Thoracic aorta (tissue), 2 donors: ENCODE measurements at places on chromosomes 12 and 14.

DNA sequence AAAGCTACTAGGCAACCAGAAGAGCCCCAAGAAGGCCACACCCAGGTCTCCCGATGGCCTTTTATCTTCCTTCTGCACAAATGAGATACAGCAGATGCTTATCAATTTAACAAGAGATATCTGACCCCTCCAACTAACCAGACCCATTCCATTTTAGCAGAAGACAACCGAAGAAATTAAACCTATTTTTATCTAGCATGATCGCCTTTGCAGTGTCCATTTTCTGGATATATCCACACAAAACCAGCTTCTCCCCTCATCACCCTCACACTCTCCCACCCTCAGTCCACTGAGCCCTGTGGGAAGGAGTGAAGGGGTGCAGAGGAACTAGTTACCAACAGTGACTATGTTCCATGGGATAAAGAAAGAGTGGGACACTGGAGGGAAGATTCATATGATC, 20.9 kb upstream of the DHRS4 start:
- DNase-seq: no peak

DNA sequence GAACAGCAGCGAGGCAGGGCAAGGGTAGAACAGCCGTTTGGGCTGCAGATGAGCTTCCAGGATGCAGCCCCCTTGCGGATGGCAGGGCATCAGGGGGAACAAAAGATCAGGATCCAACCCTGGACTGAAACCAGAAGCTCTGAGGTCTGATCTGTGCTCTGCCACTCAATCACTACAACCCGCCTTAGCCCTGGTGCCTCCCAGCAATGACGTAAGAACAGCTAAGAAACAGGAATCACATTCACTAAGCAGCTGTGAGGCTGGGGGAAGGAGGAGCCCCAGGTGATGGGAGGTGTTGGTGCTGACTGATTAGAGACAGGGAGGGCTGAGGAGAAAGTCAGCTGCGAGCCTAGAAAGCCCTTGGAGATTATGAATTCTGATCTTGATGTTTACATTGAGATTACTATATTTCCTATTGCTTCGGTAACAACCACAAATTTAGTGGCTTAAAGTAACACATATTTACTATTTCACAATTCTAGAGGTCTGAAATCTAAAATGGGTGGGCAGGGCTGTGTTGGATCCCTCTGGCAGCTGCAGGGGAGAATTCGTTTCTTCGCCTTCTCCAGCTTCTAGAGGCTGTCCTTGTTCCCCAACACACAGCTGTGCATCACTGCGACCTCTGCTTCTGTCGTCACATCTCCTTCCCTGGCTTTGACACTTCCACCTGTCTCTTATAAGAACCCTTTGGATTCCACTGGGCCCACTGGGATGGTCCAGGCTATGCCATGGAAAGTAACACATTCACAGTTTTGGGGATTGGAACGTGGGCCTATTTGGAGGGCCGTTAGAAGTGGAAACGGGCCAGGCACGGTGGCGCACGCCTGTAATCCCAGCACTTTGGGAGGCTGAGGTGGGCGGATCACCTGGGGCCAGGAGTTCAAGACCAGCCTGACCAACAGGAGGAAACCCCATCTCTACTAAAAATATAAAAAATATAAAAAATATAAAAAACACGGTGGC, 6.1 kb upstream of the CD9 start:
- no peak for DNase-seq

DNA sequence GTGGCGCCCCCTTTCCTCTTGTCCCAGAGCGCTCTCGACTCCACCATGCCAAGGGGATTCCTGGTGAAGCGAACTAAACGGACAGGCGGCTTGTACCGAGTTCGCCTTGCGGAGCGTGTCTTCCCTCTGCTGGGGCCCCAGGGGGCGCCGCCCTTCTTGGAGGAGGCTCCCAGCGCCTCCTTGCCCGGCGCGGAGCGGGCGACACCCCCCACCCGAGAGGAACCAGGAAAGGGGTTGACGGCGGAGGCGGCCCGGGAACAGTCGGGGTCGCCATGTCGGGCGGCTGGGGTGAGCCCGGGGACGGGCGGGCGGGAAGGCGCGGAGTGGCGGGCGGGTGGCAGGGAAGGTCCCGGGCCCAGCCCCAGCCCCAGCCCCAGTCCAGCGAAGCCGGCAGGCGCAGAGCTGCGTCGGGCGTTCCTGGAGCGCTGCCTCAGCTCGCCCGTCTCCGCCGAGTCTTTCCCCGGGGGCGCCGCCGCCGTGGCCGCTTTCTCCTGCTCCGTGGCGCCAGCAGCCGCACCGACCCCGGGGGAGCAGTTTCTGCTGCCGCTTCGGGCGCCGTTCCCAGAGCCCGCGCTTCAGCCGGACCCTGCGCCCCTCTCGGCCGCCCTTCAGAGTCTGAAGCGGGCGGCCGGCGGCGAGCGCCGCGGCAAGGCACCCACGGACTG, 376 bp downstream of the INSM2 start:
- no peak for DNase-seq

DNA sequence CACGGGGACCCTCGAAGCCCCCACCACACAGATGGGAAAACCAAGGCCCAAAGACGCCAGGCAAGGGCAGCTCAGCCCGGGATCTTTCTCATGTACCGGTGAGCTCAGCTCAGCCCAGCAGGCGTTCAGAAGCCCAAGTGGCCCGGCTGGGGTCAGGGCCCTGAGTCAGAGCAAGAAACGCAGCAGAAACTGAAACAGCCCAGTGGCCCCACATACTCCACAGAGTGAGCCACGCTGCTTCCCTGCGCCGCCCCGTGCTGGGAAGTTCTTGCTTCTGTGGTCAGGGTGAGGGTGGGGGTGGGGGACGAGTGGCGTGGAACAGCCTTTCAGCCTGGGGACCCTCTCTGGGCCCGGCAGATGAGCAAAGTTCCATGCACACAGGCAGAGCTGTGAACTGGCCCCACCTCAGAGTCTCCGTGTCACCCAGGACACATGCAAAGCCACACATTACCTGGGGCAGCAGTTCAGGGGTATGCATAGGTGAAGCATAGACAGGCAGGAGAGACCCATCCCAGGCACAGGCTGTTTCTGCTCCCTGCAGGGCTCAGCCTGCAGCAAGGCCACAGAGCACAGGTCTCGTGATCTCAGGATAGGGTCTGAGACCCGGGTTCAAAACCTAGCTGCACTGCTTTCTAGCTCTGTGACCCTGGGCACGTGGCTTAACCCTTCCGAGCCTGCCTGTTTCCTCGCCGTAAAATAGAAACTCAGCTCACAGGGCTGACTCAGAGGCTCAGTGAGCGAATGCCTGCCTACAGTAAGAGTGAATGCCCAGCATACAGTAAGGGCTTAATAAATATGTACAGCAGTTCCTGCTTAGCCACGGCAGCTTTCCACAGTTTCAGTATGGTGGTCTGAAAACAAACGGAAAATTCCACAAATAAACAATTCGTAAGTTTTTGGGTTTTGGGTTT, 21.6 kb downstream of the NCOR2 start:
- DNase-seq: no peak

- DNase-seq: no peak
Observed at GRCh38 chr12:117039891-117040309, 59.3 kb downstream of the TESC start.

DNA sequence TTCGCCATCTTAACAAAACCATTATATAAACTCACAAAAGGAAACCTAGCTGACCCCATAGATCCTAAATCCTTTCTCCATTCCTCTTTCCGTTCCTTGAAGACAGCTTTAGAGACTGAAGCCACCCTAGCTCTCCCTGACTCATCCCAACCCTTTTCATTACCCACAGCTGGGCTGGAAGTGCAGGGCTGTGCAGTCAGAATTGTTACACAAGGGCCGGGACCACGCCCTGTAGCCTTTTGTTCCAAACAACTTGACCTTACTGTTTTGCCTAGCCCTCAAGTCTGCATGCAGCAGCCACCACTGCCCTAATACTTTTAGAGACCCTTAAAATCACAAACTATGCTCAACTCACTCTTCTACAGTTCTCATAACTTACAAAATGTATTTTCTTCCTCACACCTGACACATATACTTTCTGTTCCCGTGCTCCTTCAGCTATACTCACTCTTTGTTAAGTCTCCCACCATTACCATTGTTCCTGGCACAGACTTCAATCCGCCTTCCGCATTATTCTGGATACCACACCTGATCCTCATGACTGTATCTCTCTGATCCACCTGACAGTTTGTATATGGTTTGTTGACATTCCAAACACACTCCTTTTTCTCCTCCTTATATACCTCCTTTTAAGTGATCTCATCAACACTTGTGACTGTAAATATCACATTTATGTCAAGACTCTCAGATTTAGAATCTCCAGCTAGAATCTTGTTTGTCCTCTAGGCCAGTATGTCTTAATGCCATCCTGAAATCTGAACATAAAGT, 208.7 kb downstream of the KITLG start:
- DNase-seq: peak; percentile 4

DNA sequence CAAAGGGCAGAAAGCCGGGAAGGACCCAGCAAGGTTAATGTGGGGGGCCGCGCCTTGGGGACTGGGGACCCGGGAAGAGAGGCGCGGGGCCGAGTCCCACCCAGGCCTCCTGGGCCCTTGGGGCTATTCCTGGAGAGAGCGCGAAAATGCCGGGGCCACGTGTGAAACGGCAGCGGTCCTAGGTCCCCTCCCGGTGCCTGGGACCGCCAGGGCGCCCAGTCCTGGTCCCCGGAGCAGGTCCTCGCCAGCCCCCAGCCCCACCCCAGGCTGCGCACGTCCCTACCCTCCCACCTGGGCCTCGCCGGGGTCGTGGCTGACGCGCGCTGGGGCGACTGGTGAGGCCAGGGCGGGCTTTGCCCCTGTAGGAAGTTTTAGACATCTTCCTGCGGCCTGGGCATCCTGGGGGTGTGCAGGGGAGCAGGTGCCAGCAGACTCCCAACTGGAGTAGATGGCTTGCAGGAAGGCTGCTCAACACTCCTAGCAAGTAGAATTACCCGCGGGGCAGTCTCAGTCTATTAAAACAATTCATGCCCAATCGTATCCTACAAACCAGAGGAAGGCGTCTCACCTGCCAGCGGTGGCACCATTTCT, 708 bp downstream of the FAR2 start:
- DNase-seq: no peak

GRCh38 chr14:89140326-89140725, 276.7 kb downstream of the FOXN3 start:
- DNase-seq: no peak

GRCh38 chr12:116582610-116583009, 23.4 kb downstream of the MAP1LC3B2 start:
- no peak for DNase-seq

DNA sequence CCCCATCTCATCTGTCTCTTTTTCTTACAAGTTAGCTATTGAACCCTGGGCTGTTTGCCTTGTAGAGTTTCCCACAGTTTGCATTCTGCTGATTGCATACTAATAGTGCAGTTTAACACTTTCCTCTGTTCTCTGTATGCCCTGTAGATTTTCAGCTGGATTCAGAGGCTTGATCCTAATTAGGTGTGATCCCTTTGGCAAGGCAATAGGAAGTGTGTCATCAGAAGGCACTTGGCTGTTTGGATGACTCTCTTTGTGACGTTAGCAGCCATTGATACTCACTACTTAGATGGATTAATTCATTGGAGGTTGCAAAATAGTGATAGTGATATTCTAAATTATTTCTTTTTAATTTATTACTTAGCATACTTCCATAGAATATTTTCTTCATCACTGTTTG, 33.6 kb downstream of the FUT8 start:
- DNase-seq: no peak

- DNase-seq: no peak
Observed at GRCh38 chr12:107684029-107684795, 1.4 kb upstream of the PWP1 start.

- no peak for DNase-seq
Observed at GRCh38 chr14:78048120-78048519, 122.1 kb upstream of the NRXN3 start.

- DNase-seq: no peak
Observed at GRCh38 chr12:14643251-14643650, 53.1 kb downstream of the GUCY2C start.

GRCh38 chr14:73025544-73025943, 1.4 kb downstream of the ZFYVE1 start:
- DNase-seq: no peak

GRCh38 chr12:106022568-106023012, 116.2 kb downstream of the NUAK1 start:
- DNase-seq: no peak

- no peak for DNase-seq
Observed at GRCh38 chr14:24695265-24696241, 61.6 kb upstream of the GZMB start.

GRCh38 chr12:10497602-10498001, 8.1 kb upstream of the EIF2S3B start:
- DNase-seq: no peak

DNA sequence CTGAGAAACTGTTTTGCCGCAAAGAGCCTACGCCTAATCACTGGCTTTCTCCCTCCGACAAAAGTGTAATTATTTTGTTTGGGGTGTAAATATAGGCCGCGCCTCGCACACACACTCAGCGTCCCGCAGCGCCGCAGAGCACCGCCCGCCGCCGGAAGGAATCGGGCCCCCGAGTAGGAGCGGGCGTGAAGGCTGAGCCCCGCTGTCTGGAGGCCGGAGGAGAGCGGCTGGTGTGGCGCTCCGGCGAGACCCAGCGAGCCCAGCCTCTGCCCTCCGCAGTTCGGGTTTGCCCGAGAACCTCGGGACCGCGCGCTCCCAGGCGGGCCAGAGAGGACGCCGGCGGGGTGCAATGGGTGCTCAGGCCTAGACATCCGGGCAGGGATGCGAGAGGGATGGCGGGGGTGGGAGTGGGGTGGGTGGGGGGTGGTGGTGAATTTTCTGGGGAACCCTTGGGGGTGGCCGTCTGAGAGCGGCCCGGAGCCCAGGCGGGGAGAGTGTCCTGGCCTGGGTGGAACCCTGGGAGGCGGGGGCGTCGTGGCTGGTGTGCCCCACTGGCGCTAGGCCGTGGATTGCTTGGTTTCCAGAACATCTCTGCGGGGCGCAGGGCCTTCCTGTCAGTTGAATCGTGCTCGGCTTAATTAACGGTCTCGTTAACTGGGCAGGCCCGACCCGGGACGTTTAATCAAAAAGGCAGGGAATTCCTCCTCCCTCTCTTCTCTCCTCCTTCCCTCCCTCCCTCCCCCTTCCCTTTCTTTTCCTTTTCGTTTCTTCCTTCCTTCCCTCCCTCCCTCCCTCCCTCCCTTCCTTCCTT, 4.7 kb upstream of the LHX5 start:
- no peak for DNase-seq

GRCh38 chr12:32789446-32789845, 33.7 kb upstream of the YARS2 start:
- no peak for DNase-seq

DNA sequence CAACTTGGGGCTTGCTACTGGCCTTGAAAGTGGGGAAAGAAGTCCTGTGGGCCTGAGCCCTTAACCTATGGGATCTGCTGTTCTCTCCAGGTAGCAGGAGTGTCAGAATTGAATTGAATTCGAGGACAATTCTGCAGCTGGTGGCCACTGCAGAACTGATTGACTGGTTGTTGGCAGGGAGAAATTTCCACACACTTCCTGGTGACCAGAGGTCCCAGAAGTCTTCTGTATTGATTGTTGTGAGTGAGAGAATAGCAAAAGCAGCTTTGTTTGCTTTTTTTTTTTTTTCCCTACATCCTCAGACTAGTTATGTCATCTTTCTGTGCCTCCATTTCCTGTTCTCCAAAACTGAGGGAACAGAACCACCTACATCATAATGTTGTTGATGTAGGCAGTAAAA, 64.1 kb downstream of the PRICKLE1 start:
- no peak for DNase-seq
